ENCODE measurements at places on chromosomes 16 and 17.

GRCh38 chr17:40952661-40953060, 14.1 kb downstream of the KRT39 start:
- DNase-seq: no peak

DNA sequence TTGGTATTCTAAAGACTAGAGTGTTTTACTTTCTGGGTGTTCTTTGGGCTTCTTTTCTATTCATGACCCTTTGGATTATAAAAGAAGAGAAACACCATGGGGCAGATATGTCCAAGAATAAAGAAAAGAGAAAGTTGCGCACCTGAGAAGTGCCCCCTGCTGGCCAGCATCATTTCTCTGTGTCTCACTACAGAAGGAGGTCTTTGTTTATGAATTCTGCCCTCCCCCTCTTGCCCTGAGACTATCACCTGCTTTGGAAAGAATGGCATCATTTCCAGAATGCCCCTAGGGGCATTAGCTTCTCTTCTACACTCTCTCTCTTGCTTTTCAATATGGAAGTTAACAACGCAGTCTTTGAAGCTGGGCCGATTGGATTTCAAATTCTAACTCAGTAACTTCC, 45.0 kb downstream of the CDH13 start:
- DNase-seq: no peak

GRCh38 chr17:37305406-37305905, 70.3 kb upstream of the C17orf78 start:
- DNase-seq: no peak

DNA sequence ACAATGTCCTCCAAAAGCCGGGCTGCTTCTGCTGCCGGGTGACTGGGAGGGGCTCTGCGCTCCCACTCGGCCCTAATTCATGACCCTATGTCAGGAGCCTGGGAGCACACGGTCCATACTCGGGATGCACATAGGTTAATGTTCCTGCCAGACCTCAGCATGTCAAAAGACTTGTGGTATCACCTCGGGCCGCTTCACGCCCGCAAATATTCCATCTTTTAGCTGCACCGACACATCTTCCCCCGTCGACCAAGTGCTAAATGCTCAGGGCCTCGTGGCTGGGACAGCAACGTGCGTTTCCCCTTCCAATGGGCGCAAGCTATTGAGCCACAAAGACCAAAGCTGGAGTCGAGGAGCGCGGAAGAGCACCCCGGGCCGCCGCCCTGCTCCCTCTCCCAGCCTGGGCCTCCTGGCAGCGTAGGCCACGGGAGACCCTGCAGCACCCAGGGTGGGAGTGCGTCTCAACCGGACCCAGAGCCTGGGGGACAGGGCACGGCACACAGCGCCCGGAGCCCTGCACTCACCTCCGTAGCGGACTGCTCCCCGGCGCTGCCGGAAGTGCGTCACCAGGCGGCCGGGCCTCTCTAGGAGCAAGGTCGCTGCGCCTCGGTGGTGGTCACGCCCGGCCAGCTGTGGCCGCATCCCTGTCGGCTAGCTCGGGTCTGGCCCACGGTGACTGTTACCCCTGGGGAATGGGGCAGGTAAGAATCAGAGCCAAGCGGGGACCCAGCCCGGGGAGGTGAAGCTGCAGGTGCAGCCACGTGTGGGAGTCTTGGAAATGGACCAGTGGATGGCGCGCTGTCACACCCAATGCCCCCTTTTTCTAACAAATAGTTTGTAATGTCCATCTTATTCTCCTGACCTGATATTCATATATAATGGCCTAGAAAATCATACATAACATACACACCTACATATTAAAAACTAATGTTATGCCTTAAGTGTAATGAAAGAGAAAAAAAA, at the start of gene ZNF23:
Gene ZNF23 (minus strand): TSS at position 562 of the 963 bp plus-strand sequence. CDS start 5,451 bp downstream, outside the sequence.
- DNase-seq: peak; percentile 54

GRCh38 chr17:61002316-61002736, 324.7 kb downstream of the BCAS3 start:
- DNase-seq: no peak

- no peak for DNase-seq
Observed at GRCh38 chr17:42286411-42287221, 1.7 kb upstream of the STAT5A start.

- no peak for DNase-seq
Observed at GRCh38 chr16:67265834-67266233, 13.5 kb upstream of the PLEKHG4 start.

- DNase-seq: peak; percentile 51
Observed at GRCh38 chr16:16127469-16128116, 95.7 kb downstream of the ABCC6 start.

DNA sequence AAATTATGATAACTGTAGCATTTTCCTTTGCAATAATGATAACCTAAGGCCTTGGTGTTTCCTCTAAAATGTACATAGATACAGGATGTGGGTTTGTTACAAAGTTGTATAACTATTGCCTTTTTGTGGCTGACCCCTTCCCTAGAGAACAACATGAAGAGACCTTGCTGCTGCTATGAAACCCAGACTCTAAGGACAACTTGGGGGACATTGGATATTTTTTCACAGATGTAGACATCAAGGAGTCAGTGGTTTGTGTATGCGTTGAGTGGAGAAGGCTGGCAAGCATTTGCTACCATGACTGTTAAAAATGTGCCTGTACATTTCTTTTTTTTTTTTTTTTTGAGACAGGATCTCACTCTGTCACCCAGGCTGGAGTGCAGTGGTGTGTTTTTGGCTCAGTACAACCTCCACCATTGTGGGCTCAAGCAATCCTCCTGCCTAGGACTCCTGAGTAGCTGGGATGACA, 12.3 kb downstream of the HMOX2 start:
- no peak for DNase-seq

- DNase-seq: no peak
Observed at GRCh38 chr17:4249452-4250029, 14.2 kb downstream of the ANKFY1 start.
